ENCODE measurements at places on chromosomes 13 and 19. TPM values are rescaled to one million over a fixed set of nuclear protein-coding genes. Genes with fewer than 3 reads are reported as not detected.

The CDC37 gene
- total RNA-seq, result 248 TPM

The CYP4F3 gene
- total RNA-seq, result not detected

The ZNF575 gene
- total RNA-seq, result 3.9 TPM

The RYR1 gene
- 3.5 TPM for total RNA-seq

The SIGLECL1 gene
- not detected for total RNA-seq

The DNAAF3 gene
- total RNA-seq, result 0.65 TPM

The ZNF77 gene
- 5.1 TPM for total RNA-seq

The DENND1C gene
- total RNA-seq, result 130 TPM

The KLF5 gene
- total RNA-seq, result 6.4 TPM

The KLK7 gene
- not detected for total RNA-seq

The GRK1 gene
- not detected for total RNA-seq

The C3 gene
- total RNA-seq, result 2.1 TPM

The S1PR5 gene
- total RNA-seq, result 4.7 TPM

The CD209 gene
- 0.19 TPM for total RNA-seq

The PCDH20 gene
- total RNA-seq, result not detected

The RFPL4AL1 gene
- total RNA-seq, result not detected

The CGB8 gene
- not detected for total RNA-seq

The ZNF253 gene
- 32.4 TPM for total RNA-seq

The FLT1 gene
- total RNA-seq, result 0.51 TPM

The PRODH2 gene
- not detected for total RNA-seq

The ZFR2 gene
- total RNA-seq, result 0.55 TPM

The NUCB1 gene
- 203 TPM for total RNA-seq

The NTN5 gene
- 2.3 TPM for total RNA-seq

The GRIN2D gene
- total RNA-seq, result 0.17 TPM

The ZNF44 gene
- total RNA-seq, result 21.8 TPM

The FREM2 gene
- not detected for total RNA-seq

The DOCK6 gene
- total RNA-seq, result 0.72 TPM

The POSTN gene
- not detected for total RNA-seq

The KRTDAP gene
- not detected for total RNA-seq

The ZNF836 gene
- total RNA-seq, result 29.2 TPM

The LGALS14 gene
- not detected for total RNA-seq

The TMPRSS9 gene
- not detected for total RNA-seq

The LGALS4 gene
- total RNA-seq, result 4.0 TPM

The KPTN gene
- total RNA-seq, result 8.0 TPM

The ICAM5 gene
- 0.62 TPM for total RNA-seq

The PCP2 gene
- total RNA-seq, result 4.8 TPM

The DEDD2 gene
- total RNA-seq, result 41.3 TPM

The SIGLEC9 gene
- 1.3 TPM for total RNA-seq

The NLRP9 gene
- not detected for total RNA-seq

The TNFAIP8L1 gene
- 19.5 TPM for total RNA-seq

All from activated naive CD8-positive, alpha-beta T cell treated with anti-CD3 and anti-CD28 coated beads, Interleukin-2, amount 10 ng/mL, durations not matched to agents 7 days and 5 days (primary cell).